ENCODE measurements at places on chromosomes 6 and 20.
A peak's percentile ranks its signal among the peaks of the same experiment; 100 is the strongest.

- DNase-seq, result no peak
Measured at GRCh38 chr6:31340228-31340627, 16.8 kb downstream of the HLA-B start.

- no peak for DNase-seq
Measured at GRCh38 chr6:128754658-128755256, 128.2 kb upstream of the LAMA2 start.

- no peak for DNase-seq
Measured at GRCh38 chr20:21393166-21393565, 4.2 kb downstream of the NKX2-4 start.

DNA sequence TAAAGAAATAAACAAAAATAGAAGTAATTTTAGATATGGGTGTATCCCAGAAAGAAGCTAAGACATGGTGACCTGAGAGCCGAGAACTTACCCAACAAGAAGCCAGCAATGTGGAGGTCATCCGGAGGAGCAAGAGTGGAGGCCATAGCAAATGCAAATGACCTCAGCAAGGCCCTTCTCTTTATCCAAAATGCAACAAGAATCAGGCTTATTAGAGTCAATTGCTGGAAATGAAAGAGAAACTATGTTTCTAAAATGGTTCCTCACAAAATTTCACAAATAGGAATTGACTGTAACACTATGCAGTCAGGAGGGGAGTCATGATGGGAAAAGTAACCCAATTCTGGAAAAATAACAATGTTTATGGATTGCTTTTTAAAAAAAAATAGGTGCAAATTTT lies 90.4 kb downstream of the TNFAIP3 start:
- peak; percentile 15 for DNase-seq

GRCh38 chr20:46826343-46826984 lies 68.2 kb upstream of the EYA2 start:
- DNase-seq, result no peak

DNA sequence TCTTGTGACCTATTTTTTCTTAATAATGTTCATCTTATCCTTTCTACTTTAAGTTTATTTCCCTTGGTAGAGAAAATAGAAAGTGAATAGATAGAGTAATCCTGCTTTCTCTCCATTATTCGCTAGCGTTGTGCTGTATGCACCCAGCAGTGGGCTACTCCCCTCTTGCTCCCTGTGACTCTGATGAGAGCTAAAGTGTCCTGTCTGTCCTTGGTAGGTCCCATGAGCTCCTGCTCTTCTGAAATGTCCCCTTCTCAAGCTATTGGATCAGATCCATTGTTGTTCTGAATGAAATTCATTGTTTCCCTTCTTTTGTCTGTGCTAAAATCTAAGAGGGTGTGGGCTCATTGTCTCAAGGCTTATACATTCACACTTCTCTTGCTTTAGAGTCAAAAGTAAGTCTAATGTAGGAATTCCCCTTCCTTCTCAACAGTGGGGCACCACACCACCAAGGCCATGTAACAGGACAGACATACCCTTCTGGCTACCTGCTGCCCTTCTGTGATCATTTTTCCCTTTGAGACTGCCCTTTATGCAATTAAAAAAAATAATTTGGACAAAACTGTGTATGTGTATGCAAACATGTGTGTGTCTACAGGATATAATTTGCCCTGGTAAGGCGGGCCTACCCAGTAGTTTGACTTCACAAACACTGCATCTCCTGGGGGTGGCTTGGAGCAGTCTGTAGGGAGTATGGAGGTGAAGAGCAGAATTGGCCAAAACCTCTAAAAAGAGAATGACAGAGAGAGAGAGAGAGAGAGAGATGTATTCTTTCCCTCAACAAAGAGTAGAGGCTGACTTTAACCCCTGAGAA lies 167.0 kb upstream of the MYLIP start:
- no peak for DNase-seq
